Lower leg skin (tissue), 4 donors: ENCODE measurements at places on chromosomes 16 and 17. TPM values are rescaled to one million over a fixed set of nuclear protein-coding genes. Genes with fewer than 3 reads are reported as not detected.

- no peak for DNase-seq
Measured at GRCh38 chr17:50328363-50329325, 17.3 kb upstream of the XYLT2 start.

- DNase-seq, result no peak
Measured at GRCh38 chr17:58279016-58279711, 1.6 kb downstream of the MPO start.

GRCh38 chr17:7932483-7932891, 481 bp downstream of the CNTROB start:
- DNase-seq, result no peak

GRCh38 chr17:45383003-45383402, 49.7 kb downstream of the ARHGAP27 start:
- DNase-seq, result no peak

GRCh38 chr16:19781226-19781625, 63.2 kb downstream of the IQCK start:
- no peak for DNase-seq

DNA sequence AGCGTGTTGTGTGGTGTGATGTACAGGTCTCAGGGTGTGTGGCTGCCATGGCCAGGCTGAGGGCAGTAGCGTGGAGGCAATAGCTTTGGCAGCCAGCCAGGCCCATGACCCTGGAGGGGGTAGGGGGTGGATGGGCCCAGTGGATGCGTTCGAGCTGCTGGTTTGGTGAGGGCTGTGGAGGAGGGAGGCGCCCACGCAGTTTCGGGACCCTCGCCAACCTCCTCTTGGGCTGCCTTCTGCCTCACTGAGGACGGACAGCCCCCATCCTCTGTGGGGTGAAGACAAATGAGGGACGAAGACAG, 238.6 kb upstream of the GSE1 start:
- no peak for DNase-seq

GRCh38 chr17:73840829-73841228, 196.6 kb upstream of the SDK2 start:
- no peak for DNase-seq

- no peak for DNase-seq
Measured at GRCh38 chr16:10731790-10732189, 11.9 kb upstream of the NUBP1 start.

GRCh38 chr17:2140683-2141082, 85.8 kb downstream of the HIC1 start:
- no peak for DNase-seq

DNA sequence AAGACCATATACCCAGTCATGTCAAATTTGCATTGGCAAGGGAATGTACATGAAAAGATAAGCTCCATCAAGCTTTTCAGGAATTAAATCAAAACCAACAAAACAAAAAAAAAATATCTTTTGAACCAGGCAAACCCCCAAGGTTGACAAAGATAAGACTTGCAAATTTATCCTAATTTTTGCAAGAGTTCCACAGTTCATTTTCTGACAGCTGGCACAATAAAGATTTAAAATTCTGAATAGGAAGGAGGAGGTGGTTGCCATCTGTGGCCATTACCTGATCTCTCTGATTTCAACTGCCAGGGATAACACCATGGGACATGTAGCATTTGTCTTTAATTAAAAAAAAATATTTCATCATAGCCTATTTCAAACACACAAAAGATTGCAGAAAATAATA, 135.9 kb upstream of the SHISA6 start:
- DNase-seq, result no peak

GRCh38 chr17:9020824-9021157, 519 bp upstream of the NTN1 start:
- DNase-seq, result no peak

CBLN1 gene
- 0.27 TPM for total RNA-seq

TMIGD1 gene
- total RNA-seq, result not detected

CLEC19A gene
- total RNA-seq, result not detected

NOXO1 gene
- 0.23 TPM for total RNA-seq

RND2 gene
- total RNA-seq, result 0.65 TPM
